ENCODE measurements at places on chromosomes 11 and 22.

- no peak for DNase-seq
Measured at GRCh38 chr11:29184939-29185890, 831.6 kb downstream of the KCNA4 start.

DNA sequence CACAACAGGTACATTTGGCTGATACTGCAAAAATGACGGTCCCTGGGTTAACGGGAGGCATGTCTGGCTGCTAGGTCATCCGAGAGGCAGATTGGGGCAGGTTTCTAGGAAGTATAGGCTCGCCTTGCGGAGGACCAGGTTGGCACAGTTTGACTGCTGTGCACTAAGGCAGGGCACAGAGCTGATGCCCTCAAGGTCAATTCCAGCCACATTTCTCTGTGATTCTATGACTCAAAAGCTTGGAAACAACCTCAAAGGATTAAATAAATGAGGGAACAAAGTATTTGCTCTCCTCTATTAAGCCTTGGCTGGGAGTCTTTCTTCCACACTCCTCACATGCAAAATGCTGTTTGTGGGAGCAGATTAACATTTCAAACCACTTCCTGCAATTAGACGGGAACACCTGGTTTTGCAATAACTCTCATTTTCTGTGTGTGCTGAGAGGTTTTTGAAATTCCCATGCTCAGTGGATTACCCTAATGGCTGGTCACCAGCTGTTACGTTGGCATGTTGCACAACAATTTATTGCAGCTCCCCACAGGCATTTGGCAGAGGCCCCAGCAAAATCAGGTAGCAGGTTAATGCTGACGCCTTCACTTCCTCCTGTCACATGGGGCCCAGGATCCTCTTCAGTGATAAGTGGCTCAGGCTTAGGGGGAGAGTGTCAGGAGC lies 61.0 kb upstream of the PLET1 start:
- no peak for DNase-seq

DNA sequence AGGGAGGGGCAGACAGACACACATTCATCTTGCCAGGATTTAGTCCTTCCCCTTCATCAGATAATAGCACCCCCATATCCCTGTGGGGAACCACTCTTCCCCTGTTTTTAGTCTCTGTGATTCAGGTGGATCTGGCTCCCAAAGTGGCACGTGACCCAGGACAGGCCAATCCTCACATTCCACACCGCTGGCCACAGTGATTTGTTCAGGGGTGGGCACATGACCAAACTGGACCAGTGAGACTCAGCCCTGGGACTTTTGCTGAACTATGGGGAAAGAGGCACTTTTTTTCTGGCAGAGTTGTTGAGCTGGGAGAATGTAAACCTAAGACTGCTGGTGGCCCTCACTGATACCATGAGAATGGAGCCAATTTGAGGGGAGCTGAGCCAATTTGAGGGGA lies 19.1 kb upstream of the KCNJ11 start:
- no peak for DNase-seq

GRCh38 chr11:79226126-79226525 lies 214.7 kb downstream of the TENM4 start:
- no peak for DNase-seq

DNA sequence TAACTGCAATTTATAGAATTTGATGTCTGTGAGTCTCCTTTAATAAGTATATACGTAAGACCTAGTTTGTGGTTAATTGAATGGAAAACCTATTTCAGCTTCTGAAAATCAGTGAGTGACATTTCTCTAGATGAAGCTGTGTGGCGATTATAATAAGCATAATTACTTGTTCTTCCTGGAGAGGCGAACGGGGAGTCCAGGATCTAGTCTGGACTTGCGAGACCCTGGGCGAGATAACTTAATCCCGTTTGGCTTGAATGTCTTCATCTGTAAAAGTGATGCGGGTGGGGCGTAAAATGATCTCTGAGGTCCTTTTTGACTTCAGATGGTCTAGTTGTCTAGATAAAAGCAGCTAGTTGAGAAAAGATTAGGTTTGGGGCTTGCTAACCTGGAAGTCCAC lies 1.1 kb downstream of the PRRG4 start:
- no peak for DNase-seq

Measured in T-helper 9 cell (primary cell).